Mucosa of gallbladder (tissue), 1 donor: ENCODE measurements at places on chromosomes 1 and 21.

GRCh38 chr1:28200234-28200873, 23.9 kb upstream of the PTAFR start:
- no peak for DNase-seq

- DNase-seq: no peak
Measured at GRCh38 chr1:94550800-94551241, 9.3 kb upstream of the F3 start.

GRCh38 chr1:178488393-178488792, 8.4 kb downstream of the CLEC20A start:
- no peak for DNase-seq

DNA sequence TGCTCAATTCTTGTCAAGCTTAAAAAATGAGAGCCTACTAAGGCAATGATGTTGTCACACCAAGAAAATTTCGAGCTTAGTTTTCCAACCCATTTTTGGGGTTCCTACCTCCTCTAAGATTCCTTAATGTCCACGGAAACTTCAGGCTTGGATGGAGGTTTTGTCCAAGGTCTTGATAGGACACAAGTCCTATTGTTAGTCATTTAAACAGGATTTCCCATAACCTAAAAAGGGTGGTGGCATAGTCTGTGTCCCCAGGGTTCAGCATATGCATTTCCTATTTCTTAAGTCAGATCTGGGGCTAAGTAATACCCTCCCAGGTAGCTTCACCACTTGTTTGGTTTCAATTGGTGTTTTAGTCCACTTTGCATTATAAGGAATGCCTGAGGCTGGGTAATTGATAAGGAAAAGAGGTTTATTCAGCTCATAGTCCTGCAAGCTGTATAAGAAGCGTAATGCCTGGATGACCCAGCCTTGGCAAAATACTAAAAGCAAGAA, 10.9 kb upstream of the PADI2 start:
- DNase-seq: no peak

DNA sequence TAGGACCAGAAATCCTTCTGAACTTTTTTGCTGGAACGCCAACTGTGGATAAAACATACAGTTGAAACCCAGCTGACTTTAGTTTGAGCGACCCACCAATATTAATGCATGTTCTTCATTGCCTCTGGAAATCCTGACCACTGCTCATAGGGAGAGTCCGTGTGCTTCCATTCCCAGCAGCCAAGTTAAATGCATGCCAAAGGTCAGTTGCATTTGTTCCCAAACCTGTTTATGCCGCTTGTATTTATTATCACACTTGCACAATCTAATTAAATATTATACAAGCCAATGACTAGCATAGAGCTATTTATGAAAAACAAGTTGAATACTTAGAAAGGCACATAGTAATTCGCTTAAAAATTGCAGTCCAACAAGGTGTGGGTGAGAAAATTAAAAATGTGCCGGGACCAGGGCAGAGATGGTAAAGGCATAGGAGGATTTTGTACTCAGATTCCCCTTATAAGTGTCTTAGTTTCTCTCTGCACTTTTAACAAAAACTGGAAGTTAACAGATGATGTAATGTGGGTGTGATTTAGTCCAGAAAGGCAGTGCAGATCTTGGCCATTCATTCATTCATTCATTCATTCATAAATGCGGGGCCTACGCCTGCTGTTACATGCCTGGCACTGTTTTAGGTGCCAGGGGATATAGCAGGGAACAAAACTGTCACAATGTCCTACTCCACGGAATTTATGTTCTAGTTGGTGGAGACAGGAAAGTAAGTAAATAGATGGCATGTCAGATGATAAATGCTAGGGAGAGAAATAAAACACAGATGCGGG, 99.7 kb downstream of the PRDM2 start:
- no peak for DNase-seq

- no peak for DNase-seq
Measured at GRCh38 chr1:79197421-79197820, 190.9 kb upstream of the ADGRL4 start.

- DNase-seq: no peak
Measured at GRCh38 chr1:175548774-175549173, 194.6 kb downstream of the TNR start.

DNA sequence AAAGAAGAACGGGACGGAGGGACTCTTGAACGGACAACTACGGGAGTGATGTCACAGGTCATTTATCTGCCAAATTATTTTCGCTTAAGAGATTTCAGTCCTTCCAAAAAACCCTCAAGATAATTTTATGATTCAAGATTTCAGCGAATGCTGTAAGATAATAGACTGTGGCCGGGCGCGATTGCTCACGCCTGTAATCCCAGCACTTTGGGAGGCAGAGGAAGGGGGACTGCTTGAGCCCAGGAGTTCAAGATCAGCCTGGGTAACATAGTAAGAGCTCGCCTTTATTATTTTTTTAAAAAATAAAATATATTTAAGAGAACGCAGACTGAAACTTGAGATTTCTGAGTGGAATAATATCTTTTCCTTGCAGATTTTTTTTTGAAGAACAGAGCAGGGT, 609 bp downstream of the RWDD2B start:
- no peak for DNase-seq
